ENCODE measurements at places on chromosomes 2 and 18. TPM values are rescaled to one million over a fixed set of nuclear protein-coding genes. Genes with fewer than 3 reads are reported as not detected.

The MYO7B gene
- 806 TPM for total RNA-seq

The NRP2 gene
- total RNA-seq, result 13.4 TPM

The RABL2A gene
- 6.7 TPM for total RNA-seq

GRCh38 chr2:21317131-21317530 is 193.4 kb downstream of the TDRD15 start:
- no peaks in the 10 kb centered on the region for H3K4me1 ChIP-seq
- H3K27ac ChIP-seq, result no peak overlapping the region
- no peak for DNase-seq
- no peaks in the 10 kb centered on the region for H3K27me3 ChIP-seq
- no peaks in the 10 kb centered on the region for H3K36me3 ChIP-seq
- H3K4me3 ChIP-seq, result no peak overlapping the region

DNA sequence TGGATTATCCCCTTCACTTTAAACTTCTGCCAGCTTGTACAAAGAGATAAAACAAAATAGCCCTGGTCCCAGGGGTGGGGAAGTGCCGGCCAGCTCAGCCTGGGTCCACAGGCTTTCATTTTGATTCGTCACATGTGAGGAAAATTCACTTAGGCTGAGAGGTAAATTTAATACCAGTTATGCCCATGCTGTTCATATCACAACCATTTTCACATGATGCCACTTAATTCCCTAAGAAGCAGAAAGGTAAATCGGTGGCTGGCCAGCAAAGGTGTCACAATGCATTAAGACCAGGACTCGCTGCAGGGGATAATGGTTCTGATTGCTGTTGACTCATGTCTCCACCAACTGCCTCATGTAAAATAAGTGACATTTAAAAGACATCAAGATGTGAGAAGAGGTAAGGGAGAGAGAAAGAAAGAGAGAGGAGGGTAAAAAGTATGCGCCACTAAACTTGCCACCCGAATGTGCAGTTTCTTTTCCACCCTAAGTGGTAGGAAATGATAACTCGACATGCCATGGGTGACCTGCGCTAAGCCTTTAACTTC is 261.0 kb upstream of the SIX3 start:
- no peaks in the 10 kb centered on the region for H3K4me1 ChIP-seq
- no peak overlapping the region for H3K4me3 ChIP-seq
- H3K27ac ChIP-seq, result no peak overlapping the region
- no peak for DNase-seq
- H3K36me3 ChIP-seq, result no peaks in the 10 kb centered on the region
- H3K27me3 ChIP-seq, result no peaks in the 10 kb centered on the region

- no peaks in the 10 kb centered on the region for H3K27me3 ChIP-seq
- peaks cover 8% of the 10 kb centered on the region for H3K4me1 ChIP-seq
- H3K4me3 ChIP-seq, result no peak overlapping the region
- no peak overlapping the region for H3K27ac ChIP-seq
- no peak for DNase-seq
Observed at GRCh38 chr18:76487782-76488181, 7.3 kb downstream of the ZNF516 start.

DNA sequence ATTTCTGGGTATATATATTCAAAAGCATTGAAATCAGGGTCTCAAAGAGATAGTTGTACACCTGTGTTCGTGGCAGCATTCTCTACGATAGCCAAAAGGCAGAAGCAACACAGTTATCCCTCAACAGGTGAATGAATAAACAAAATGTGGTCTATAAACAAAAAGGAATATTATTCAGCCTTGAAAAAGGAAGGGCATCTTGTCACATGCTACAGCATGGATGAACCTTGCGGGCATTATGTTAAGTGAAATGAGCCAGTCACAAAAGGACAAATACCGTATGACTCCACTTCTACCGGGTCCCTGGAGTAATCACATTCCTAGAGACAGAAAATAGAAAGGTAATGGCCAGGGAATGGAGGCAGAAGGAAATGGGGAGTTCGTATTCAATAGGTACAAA is 228.8 kb downstream of the SH3BP4 start:
- H3K36me3 ChIP-seq, result no peaks in the 10 kb centered on the region
- DNase-seq, result no peak
- H3K27ac ChIP-seq, result no peak overlapping the region
- H3K27me3 ChIP-seq, result no peaks in the 10 kb centered on the region
- H3K4me3 ChIP-seq, result no peak overlapping the region

DNA sequence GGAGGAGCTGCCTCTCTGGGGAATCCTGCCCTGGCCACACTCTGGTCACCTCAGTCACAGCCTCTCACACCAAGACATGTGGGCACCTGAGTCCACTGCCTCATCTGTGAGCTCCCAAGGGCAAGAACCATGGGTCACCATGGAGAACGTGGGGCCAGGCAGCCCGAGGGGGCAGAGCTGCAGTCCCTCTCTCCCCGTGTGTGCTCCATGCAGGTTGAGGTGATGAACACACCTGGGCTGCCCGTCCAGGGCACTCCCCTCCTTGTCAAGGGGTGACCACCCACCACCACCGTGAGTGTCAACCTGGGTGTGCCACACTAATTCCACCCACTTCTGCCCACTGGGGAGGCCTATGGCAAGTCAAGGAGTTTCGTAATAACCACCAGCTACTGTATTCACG is 159.6 kb upstream of the RAB6C start:
- H3K27ac ChIP-seq, result no peak overlapping the region
- no peaks in the 10 kb centered on the region for H3K36me3 ChIP-seq
- DNase-seq, result no peak
- H3K4me3 ChIP-seq, result no peak overlapping the region
- no peaks in the 10 kb centered on the region for H3K27me3 ChIP-seq
- no peaks in the 10 kb centered on the region for H3K4me1 ChIP-seq

DNA sequence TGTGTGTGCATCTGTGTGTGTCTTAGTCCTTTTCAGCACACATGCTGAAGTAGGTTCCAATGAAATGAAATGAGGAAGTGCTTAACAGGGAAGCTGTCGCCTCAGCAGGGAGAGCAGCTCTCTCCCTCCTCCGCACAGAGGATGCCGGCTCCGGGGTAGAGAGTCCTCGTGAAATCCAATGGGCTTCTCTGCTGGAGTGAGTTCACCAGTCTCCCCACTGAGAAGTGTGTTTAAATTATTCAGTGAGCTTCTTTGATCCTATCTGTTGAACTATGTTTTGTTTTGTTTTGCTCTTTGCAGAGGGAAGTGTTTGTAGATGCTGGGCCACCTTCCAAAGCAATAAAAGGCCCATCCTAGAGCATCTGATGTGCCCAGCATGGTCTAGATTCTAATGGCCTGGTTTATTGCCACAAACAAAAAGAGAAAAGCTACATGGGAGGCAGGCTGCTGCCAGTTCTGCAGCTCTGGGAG is 6.7 kb downstream of the PPP1R7 start:
- H3K4me1 ChIP-seq, result no peaks in the 10 kb centered on the region
- DNase-seq, result no peak
- H3K4me3 ChIP-seq, result no peak overlapping the region
- no peaks in the 10 kb centered on the region for H3K27me3 ChIP-seq

DNA sequence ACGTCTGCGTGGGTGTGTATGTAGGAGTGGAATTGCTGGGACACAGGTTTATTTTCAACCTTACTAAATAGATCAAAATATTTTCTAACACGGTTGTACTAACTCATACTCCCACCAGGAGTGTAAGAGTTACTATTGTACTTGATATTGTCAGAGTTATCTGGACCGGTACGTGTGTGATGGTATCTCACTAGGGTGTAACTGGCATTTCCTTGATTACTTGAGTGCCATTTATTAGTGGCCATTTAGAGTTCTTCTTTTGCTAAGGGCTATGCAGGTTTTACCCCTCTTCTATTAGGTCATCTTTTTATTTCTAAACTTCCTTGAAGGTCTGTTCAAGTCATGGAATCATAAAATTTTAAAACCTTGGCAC is 33.5 kb downstream of the CENPO start:
- no peak overlapping the region for H3K4me3 ChIP-seq
- H3K27me3 ChIP-seq, result no peaks in the 10 kb centered on the region
- no peaks in the 10 kb centered on the region for H3K4me1 ChIP-seq
- H3K27ac ChIP-seq, result no peak overlapping the region
- no peaks in the 10 kb centered on the region for H3K36me3 ChIP-seq

- peaks cover 12% of the 10 kb centered on the region for H3K4me1 ChIP-seq
- peak; percentile 80 for DNase-seq
- no peak overlapping the region for H3K4me3 ChIP-seq
- H3K36me3 ChIP-seq, result no peaks in the 10 kb centered on the region
Observed at GRCh38 chr18:3596637-3597384, 146.8 kb downstream of the TGIF1 start.

DNA sequence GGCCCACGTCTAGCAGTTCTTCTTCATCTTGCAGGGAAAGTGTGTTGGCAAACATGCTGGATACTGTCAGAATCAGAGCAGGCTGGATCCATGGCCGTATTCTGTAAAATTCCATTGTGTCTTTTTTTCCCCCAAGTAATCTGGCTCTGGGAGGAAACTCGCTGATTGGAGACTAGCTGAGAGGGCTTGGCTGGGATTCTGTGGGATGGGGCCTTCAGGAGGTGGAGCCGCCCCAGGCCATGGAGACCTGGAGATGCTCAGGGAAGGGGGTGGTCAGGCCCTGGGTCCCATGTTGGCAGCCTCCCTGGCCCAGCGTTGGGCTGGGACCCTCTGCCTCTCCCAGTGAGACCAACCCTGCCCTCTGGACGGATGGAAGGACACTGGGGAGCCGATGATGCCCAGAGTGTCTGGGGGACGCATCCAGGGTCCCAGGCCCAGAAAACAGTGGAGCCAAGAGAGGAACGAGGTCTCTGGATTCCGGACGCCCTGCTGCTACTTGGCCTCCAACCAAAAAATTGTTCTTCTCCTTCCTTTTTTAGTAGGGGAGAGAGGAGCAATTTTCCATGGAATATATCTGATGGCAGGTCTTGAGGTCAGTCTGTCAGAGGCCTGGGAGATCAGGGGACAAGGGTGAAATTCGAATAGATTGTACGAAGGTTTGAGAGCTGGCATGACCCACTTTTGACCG is 114.5 kb downstream of the AGAP1 start:
- no peaks in the 10 kb centered on the region for H3K36me3 ChIP-seq
- H3K27me3 ChIP-seq, result no peaks in the 10 kb centered on the region
- no peak overlapping the region for H3K4me3 ChIP-seq
- no peaks in the 10 kb centered on the region for H3K4me1 ChIP-seq
- DNase-seq, result no peak

DNA sequence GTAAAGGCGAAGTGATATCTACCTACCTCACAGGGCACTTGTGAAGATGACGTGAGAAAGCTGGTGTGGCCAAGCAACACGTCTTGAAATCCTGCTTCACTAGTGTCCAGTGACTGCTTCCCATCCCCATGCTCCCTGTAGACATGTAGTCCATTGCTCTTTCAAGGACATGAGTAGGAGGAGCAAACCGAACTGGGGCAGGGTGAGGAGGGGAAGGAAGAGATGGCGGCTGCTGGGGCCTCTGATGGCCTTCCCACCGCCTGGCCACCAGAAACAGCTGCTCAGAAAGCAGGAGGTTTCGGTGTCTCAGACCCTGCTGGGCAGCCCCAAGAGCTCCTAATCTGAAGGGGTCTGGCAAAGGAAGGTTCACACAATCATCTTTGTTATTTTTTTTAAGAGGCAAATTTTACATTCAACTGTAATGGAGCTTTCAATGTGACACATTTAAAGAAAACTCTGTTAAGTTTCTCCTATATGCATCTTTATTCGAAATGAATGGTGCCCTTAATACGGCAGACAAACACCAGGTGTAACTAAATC is 14.7 kb downstream of the CPLX4 start:
- H3K27ac ChIP-seq, result no peak overlapping the region
- no peak for DNase-seq
- H3K4me3 ChIP-seq, result no peak overlapping the region
- peaks cover 2% of the 10 kb centered on the region for H3K27me3 ChIP-seq
- H3K36me3 ChIP-seq, result no peaks in the 10 kb centered on the region

DNA sequence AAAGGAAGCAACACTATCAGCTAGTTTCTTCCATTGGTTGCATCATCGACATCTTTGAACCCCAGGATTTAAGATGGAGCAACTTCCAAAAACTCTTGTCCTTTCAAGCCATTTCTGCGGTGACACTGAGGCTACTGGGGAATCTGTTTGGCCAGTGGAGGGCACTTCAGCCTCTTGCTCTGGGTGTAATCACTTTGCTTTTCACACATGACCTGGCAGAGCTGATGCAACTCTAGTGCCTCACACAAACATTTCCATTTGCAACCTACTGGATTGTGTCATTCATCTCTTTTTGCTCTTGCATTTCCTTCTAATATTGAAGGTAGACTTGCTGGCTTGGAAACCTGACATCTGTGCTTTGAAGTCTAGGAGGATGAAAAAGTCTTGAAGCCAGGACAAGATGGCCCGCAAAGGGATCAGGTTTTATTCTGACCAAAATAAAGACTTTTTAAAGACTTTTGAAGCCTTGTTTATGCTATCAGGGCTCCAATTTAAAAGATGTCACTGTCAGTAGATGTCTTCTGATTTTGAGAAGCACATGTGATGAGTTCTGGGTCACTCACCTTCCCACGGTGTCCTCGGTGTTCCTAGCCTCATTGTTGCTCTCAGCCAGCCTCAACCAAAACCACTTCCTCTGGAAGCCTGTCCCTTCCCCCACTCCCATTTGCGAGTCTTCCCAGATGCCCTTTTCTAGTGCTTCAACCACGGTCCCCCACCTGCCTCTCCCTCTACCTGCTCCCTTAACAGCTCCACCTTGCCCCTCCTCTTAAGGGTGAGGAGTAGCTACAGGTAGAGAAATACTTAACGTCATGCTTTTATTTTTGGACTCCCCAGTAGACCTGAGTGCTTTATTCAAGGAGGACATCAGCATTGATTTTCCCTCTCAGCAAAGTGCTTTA is 69.7 kb upstream of the KCNE4 start:
- H3K27me3 ChIP-seq, result no peaks in the 10 kb centered on the region
- no peak overlapping the region for H3K4me3 ChIP-seq
- no peak for DNase-seq
- H3K36me3 ChIP-seq, result no peaks in the 10 kb centered on the region

GRCh38 chr2:134272806-134273205 is 18.9 kb downstream of the MGAT5 start:
- DNase-seq, result peak; percentile 22
- no peak overlapping the region for H3K4me3 ChIP-seq
- no peaks in the 10 kb centered on the region for H3K27me3 ChIP-seq
- H3K4me1 ChIP-seq, result peaks cover 4% of the 10 kb centered on the region
- H3K36me3 ChIP-seq, result no peaks in the 10 kb centered on the region

Data from Peyer's patch (tissue), 4 donors.